ENCODE measurements at places on chromosomes 1 and 21.

DNA sequence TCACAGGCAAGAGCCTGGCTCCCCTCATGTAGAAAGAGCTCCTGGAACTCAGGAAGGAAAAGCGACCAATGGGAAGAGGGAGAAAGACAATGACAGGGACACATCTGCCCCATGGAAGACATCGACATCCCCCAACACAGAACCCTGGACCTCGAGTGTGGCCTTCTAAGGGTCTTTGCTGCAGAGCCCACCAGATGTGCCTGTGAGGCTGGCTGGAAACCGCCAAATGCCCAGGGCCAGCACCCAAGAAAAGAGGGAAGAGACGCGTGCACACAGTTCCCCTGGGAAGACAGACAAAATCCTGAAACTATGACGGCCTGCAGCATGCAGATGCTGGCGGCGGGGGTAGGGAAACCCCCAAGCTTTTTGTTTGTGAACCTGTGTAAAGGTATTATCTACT, 36.4 kb upstream of the ADARB1 start:
- DNase-seq, result no peak

- DNase-seq, result no peak
These were observed 206.6 kb downstream of the URB2 start for GRCh38 chr1:229832695-229833094.

GRCh38 chr1:227253065-227253464, 65.2 kb downstream of the CDC42BPA start:
- no peak for DNase-seq

DNA sequence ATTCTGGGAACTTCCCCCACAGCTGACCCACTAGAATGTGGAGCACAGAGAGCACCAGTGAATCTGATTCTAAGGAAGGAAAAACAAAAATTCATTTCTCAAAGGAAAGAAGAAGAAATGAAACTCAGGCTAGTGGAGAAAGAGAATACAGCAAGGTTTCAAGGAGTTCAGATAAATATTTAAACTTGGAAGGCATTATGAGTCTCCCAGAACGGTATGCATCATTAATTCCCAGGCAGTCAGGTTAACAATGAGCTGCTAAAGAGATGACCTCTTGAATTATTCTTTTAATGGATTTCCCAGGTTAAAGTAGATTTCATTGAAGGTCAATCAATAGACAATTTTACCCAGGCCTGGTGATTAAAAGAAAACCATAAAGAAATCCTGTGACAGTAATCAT, 103.6 kb upstream of the KAZN start:
- DNase-seq, result no peak

All from iPS DF 6.9 (cell line).